ENCODE measurements at places on chromosomes 1 and 21.

DNA sequence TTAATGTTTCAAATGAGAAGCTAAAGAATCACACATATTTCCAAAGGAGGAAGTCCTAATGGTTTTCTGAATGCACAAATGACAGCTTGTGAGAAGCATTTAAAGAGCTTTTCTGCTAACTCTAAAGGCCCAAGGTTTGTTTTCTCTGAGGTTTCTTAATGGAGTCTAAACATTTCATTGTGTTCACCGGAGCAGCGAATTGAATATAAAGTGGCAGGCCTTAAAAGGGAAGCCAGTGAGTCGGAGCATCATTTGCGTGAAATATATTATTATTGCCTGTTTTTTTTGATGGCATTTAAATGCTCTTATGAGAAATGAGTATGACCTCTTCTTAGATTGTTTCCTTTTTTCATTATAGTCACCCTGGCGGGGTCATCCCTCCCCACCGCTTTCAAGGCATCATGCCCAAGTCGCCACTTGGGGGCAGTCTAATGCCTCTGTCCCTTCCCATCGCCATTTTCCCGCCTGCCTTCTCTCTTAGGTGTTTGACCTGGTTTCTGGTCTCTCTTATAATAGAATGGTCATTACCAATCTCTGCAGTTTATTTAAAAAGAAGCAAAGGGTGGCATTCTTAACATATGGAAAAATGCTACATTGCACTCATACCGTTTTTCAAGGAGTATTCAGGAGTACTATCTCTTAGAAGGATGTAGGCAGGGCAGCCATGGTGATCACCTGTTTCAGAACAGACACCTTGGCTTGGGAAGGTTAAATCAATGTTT is 25.3 kb upstream of the OVAAL start:
- DNase-seq: peak; percentile 84

DNA sequence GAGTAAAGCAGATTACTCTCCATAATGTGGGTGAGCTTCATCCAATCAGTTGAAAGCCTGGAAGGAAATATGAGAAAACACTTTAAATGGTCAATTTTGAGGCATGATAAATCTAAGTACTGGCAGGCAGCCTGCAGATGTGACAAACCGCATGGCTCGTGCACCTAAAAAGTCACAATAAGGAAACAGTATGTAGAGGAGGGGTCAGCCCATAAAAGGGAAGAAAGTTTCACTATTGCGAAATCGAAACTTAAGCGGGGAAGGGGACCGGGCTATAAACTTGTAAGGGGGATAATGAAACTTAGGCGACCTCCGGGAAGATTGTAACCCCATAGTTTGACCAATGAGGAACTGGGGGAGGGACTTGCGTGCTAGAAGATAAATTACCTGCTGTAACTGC is 109.8 kb downstream of the PLPPR4 start:
- no peak for DNase-seq

GRCh38 chr1:22749919-22750684 is 39.5 kb downstream of the EPHB2 start:
- DNase-seq: peak; percentile 61

DNA sequence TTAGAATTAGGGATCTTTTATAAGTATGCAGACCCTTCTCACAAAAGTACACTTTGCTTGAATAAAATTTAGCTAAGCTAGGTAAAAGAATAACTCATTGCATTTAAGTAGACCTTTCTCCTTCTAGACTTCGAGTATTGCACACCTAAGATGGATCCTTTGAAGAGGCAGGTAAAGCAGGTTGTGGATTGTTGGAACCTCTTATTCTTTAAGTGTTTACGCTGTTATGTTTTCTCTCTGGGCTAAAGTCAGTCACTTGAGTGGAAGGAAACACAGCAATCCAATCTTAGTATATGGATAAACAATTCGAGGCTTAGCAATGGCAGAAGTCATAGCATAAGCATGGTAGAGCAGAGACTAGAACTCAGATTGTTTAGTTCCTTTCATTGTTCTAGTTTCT is 11.4 kb downstream of the MAGI3 start:
- peak; percentile 15 for DNase-seq

DNA sequence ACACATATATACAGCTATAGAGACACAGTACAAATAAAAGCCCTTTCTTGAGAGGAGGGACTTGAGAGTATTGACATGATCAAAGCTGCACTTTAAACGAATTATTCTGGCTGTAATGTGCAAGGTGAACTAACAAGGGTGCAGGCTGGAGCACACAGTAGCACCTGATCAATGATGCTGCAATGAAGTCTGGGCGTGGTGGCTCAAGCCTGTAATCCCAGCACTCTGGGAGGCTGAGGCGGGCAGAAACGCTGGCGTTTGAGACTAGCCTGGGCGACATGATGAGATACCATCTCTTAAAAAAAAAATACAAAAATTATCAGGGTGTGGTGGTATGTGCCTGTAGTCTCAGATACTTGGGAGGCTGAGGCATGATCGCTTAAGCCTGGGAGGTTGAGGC is 14.1 kb upstream of the CTH start:
- DNase-seq: no peak

DNA sequence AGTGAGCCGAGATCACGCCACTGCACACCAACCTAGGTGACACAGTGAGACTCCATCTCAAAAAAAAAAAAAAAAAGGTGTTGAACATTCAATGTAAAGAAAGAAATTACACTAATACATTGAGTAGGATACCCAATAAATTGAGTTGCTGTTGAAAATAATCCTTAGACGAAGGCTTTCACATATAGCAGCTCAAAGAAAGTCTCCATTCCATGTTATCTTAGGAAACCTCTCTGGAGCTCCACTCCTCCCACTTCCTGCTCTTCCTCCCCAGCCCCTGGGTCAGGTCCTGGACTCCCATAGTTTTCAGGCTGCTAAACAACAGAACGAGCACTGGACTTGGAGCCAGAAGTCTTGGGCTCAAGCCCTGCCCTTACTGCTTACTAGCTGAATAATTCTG is 15.6 kb upstream of the CNR2 start:
- DNase-seq: no peak

GRCh38 chr1:242770366-242770765 is 245.9 kb upstream of the PLD5 start:
- no peak for DNase-seq

DNA sequence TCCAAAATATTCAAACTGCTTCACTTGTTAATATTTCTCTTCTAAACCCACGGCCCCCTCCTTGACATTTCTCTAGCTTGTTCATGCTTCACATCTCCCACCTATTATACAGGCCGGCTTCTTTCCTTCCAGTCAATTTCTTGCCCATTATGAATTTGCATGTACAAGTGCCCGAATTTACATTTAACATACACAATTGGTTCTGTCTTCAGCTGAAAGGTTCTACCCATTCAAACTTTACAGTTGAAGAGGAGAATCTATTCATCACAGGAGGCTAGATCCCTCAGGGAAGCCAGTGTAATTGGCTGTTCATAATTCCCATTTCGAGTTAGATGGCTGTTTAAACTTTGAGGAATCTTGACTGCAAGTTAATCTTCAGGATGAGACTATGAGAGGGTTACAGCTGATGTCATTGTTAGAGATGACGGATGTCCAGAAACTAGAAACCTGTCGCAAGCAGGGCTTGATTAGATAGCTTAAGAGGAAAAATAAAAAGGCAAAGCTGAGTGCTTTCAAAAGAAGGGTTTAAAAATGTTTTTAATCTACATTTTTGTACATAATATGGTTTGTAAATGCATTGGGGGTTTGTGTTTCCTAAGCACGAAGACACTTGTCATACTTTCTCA is 157.0 kb downstream of the ADSS2 start:
- no peak for DNase-seq

DNA sequence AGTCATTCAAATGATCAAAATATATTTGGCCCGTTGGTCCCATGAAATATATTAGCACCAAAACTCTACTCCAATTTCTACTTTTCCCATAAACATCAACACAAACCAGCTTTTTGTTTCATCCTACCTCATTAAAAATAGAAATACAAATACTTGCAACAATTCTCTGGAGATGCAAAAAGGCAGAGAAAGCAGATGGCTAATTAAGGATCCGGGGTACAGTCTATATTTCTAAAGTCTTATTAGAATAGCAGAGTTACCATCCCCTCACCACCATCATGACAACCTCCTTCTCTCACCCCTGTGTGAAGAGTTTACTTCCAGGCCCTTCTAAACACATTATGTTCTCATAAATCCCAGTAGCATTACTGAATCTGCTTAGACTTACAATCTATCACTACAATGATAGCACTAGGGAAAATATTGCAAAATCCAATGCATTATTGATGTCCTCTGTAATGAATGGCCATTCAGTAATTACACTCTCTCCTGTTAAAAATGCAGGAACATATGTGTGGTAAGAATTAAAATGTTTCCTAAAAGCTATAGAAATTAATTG is 133.8 kb downstream of the HHIPL2 start:
- no peak for DNase-seq

DNA sequence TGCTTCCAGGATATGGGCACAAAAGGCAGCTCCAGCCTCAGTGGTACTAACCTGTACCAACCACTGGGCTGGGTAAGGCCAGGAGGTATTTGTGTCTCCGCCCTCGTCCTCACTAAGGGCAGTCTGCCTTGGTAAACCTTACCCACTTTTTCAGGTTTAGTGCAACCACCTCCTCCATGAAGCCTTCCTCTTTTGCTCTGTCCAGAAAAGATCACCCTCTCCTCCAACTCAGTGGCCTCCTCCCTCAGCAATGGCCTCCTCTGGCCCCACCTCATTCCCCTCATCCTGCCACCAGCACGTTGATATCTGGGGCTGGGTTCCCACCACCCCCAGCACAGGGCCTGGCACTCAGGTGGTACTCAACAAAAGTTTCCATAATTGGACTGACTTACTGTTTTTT is 161.5 kb downstream of the GRIK3 start:
- DNase-seq: no peak

- DNase-seq: no peak
These were observed 113.6 kb downstream of the LRRC40 start for GRCh38 chr1:70091811-70092210.

DNA sequence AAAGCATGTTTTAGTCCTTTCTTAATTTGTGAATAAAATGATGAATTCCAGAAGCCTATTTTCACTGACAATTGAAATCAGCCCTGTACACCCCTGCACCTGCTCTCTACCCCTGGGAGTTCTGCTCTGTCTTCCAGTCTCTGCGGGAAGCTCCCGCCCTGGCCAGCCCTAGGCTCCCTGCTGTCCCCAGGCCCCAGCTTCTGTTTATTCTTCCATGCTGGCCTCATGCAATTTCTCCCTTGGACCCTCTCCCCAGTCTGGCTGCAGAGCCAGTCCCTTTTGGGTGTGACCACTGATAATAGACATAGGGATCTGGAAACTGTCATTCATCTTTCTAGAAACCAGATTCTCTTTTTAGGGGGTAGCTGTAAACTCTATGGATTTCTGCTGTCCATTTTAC is 258.6 kb downstream of the GRIK3 start:
- peak; percentile 100 for DNase-seq

DNA sequence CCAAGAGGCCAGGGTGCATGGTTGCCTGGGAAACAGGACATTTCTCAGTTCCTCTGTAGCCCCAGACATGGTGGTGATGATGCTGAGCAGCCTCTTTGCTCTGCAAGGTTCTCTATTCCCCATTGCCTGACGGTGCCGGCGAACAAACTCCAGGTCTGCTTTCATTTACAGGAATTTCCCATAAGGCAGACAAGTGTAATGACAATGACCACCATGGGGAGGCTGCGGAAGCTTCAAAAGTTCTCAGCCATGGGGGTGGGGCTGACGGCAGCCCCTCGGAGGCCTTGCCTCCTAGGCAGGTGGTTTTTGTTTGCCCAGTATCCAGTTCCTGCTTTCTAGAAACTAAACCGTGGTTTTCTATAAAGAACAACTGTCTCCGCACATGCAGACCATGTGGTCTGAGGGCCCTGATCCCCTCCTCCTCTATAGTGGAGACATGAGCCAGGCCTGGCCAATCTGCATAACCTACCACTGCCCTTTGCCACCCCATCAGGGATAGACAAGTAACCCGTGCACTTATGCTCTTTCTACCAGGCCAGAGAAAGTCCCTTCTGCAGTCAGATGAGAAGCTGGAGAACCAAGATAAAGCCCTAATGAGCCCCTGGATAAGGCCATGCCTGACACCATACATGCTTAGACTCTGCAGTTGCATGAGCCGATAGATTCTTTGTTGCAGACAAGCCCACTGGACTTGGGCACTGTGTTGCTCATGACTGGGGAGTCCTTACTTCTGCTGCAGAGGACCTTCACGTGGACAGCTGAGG is 54.1 kb downstream of the LDLRAD2 start:
- DNase-seq: peak; percentile 57

- DNase-seq: no peak
These were observed 1.9 kb downstream of the IGSF8 start for GRCh38 chr1:160096274-160097116.

GRCh38 chr1:2969845-2970291 is 51.4 kb upstream of the ACTRT2 start:
- DNase-seq: no peak

DNA sequence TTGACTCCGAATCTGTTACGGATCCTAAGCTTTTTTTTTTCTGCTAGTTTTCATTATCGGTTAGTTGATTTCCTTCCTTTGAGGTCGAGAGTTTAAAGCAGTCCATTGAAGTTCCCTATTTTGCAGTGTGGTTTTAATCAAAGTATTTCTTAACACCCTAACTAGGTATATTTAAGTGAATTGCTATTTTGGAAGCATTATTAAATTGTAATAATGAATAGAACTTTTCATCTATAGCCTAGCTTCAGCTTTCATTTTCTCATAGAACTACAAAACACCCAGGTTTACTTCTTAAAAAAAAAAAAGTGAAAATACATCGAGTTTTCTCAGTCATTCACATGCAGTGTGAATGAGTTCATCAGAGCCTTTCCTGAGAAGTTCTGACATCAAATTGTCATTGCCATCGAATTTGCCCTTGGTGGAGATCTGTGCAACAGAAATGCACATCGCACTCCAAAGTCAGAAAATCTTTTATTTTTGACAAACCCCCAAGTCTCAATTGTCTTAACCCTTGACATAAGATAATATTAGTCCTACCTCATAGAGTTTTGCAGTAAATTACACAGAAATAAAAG is 1.1 kb upstream of the LBR start:
- no peak for DNase-seq

- DNase-seq: peak; percentile 97
These were observed 1.2 kb upstream of the RNF11 start for GRCh38 chr1:51234721-51235425.

- no peak for DNase-seq
These were observed 49.0 kb downstream of the LBR start for GRCh38 chr1:225378880-225379279.

GRCh38 chr1:245365095-245366020 is 210.6 kb downstream of the KIF26B start:
- DNase-seq: peak; percentile 60

DNA sequence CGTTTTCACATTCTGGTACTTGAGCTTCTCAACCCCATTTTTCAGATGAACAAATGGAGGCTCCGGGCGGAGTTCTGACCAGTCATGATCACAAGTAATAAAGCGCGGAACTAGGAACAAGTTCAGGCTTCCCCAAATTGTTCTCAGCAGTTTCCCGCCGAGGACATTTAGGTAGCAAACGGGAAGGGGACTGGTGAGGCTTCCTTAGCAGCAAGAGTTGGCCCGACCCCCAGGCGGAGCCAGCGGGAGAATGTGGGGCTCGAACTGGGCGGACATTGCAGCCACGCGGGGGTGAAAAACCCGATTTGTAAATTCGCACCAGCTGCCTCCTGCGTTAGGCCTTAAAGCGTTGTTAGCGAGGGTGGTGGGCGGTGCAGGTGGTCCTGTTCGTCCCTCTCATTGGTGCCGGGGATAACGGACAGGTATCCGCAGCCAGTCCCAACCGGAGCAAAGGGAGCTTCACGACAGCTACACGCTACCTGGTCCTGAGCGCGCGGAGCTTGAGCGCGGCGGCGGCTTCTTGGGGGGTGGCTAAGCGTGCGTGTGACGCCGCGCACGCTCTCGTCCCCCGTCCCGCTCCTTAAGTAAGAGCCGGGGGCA is 15.3 kb downstream of the SEMA6C start:
- no peak for DNase-seq
